Airway epithelial cell (primary cell): ENCODE measurements at places on chromosomes 4 and X. TPM values are rescaled to one million over a fixed set of nuclear protein-coding genes. Genes with fewer than 3 reads are reported as not detected.

Gene SORBS2
- total RNA-seq: 6.3 and 17.7 TPM in 2 replicates

Gene KCNE5
- total RNA-seq: 0.07 and 0.09 TPM in 2 replicates

Gene AKAP4
- not detected in 2 replicates for total RNA-seq

Gene CYLC1
- total RNA-seq: not detected in 2 replicates

Gene ZNF630
- total RNA-seq: 0.37 and 1.6 TPM in 2 replicates
